ENCODE measurements at places on chromosomes 1 and 21.

GRCh38 chr21:14530592-14530991 is 15.5 kb downstream of the SAMSN1 start:
- DNase-seq = no peak

- DNase-seq = no peak
These were observed at the start of gene ILDR2 for GRCh38 chr1:166975361-166976129. TSS of gene ILDR2 (minus strand) at chr1:166975540. CDS start at chr1:166975268, 272 bp downstream.

- DNase-seq = no peak
These were observed 4.0 kb downstream of the PBX1 start for GRCh38 chr1:164562947-164563520.

- DNase-seq = no peak
These were observed 235.2 kb upstream of the RAB4A start for GRCh38 chr1:229035748-229036082.

Data from NCI-H2081 treated with DMSO at 0.1 percent for 48 hours (cell line).